ENCODE measurements at places on chromosomes 1 and 21. TPM values are rescaled to one million over a fixed set of nuclear protein-coding genes. Genes with fewer than 3 reads are reported as not detected.
A peak's percentile ranks its signal among the peaks of the same experiment; 100 is the strongest.

- peak; percentile 97 for DNase-seq
- peaks cover 88% of the 10 kb centered on the region for H3K4me1 ChIP-seq
- no peaks in the 10 kb centered on the region for H3K36me3 ChIP-seq
- H3K4me3 ChIP-seq: peak overlapping the region; percentile 35
- H3K27me3 ChIP-seq: no peaks in the 10 kb centered on the region
These were observed 187.1 kb downstream of the NRIP1 start for GRCh38 chr21:14877581-14878228.

PTGS2 gene
- total RNA-seq: 7.9 TPM

GBP6 gene
- 0.17 TPM for total RNA-seq

DNA sequence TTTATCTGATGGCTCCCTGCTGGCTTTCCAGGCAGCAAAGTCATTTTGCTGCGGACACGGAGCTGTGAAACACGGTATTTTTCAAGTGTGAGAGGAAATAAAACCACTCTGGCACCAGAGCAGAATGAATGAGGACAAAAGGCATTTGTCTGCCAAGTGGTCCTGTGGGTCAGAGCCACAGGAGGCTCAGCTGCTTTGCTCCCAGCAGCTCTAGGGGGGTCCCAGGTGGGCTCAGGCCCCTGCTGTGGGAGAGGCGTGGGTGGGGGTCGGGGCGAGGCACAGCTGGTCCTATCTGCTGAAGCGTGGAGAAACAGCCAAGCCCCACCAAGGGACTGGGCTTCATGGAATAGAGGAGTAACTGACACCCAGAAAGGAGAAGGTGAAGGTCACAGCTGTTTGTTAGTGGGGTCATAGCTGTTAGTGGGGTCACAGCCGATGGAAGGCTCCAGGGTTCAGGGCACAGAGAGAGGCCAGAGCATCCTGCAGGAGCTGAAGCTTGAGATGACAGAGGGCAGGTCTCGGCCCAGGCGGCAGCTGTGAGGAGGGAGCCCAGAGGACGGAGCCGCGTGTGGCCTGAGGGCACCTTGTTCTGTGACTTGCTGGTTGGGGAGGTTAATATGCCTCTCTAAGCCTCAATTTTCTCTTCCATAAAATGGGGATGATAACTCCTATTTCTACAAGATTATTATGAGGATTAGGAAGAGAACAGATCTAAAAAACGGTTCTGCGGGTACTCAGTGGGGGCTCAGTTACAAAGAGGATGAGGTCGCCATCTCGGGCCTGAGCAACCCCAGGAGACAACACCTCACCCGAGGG is 7.1 kb downstream of the KIF17 start:
- H3K27me3 ChIP-seq: no peaks in the 10 kb centered on the region
- no peak for DNase-seq
- H3K27ac ChIP-seq: no peak overlapping the region

- H3K27me3 ChIP-seq: peaks cover 10% of the 10 kb centered on the region
- peak; percentile 68 for DNase-seq
- no peak overlapping the region for H3K27ac ChIP-seq
- no peaks in the 10 kb centered on the region for H3K36me3 ChIP-seq
- no peaks in the 10 kb centered on the region for H3K4me1 ChIP-seq
These were observed 138.2 kb downstream of the COL24A1 start for GRCh38 chr1:86018283-86018923.

Data from PC-3 (cell line).